ENCODE measurements at places on chromosomes 16 and 17. TPM values are rescaled to one million over a fixed set of nuclear protein-coding genes. Genes with fewer than 3 reads are reported as not detected.

DNA sequence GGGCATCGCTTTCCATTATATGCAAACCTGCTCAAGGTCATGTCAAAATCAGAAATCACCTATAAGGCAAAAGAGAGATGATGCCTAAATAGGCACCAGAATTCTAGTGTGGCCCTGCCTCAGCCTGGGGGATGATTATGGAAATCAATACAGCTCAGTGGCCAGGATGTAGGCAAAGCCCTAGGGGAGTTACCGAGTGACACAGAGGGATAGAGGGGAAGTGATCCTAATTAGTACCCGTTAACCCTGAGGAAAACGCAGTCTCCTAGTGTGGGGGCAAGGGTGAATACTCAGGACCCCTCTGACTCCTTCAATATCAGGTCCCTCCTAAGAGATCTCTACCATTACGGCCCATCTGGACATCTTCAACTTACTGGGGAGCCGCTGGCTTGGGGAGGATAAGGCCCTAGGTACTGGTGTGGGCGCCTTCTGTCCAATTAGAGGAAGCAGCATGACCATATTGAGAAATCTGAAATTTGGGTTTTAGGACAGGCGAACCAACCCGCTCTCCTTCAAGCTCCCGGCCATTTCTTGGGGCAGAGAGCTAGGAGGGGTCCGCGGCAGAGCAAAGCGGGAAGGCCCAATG is 725 bp downstream of the NT5C3B start:
- peaks cover 16% of the 10 kb centered on the region for H3K36me3 ChIP-seq
- peak overlapping the region; percentile 83 for H3K4me3 ChIP-seq
- H3K27me3 ChIP-seq, result no peaks in the 10 kb centered on the region
- H3K27ac ChIP-seq, result no peak overlapping the region
- DNase-seq, result no peak

- DNase-seq, result no peak
- peaks cover 17% of the 10 kb centered on the region for H3K4me1 ChIP-seq
- H3K27ac ChIP-seq, result peak overlapping the region; percentile 88
- H3K4me3 ChIP-seq, result no peak overlapping the region
- no peaks in the 10 kb centered on the region for H3K27me3 ChIP-seq
Observed at GRCh38 chr17:83110735-83111134, 31.3 kb downstream of the METRNL start.

DNA sequence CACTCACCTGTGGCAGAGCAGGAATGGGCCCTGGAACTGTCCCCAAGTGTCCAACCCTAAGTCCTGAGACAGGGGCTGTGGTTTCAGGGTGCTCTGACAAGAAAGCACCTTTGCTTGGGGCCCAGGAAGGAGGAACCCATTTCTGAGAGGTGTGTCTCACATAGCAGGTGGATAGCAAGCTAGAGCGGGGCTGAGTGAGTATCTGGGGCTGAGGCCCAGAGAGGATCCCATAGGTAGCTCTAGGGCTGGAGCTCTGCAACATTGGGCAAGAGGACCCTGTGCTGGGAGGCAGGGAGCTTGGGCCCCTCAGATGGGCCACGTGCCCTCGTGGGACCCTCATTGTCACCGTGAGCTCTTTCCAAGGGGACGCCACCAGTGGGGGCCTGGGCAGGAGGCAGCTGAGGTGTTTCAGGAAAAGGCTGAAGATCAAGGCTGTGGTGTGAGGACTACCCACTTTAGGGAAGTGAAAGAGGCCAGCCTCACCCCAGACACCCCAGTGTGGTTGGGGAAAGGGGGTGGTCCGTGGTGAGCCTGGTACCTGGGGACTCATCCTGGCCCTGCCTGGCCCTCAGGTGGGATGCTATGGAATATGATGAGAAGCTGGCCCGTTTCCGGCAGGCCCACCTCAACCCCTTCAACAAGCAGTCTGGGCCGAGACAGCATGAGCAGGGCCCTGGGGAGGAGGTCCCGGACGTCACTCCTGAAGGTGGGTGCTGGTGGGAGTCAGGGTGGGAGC is 5.3 kb downstream of the DEF8 start:
- no peaks in the 10 kb centered on the region for H3K27me3 ChIP-seq
- peaks cover 6% of the 10 kb centered on the region for H3K4me1 ChIP-seq
- no peak overlapping the region for H3K4me3 ChIP-seq
- H3K27ac ChIP-seq, result no peak overlapping the region

- H3K4me1 ChIP-seq, result peaks cover 35% of the 10 kb centered on the region
- H3K27ac ChIP-seq, result no peak overlapping the region
- H3K4me3 ChIP-seq, result no peak overlapping the region
- H3K36me3 ChIP-seq, result no peaks in the 10 kb centered on the region
Observed at GRCh38 chr17:29039764-29040598, 3.0 kb upstream of the PIPOX start.

- H3K27ac ChIP-seq, result no peak overlapping the region
- DNase-seq, result no peak
- no peaks in the 10 kb centered on the region for H3K36me3 ChIP-seq
- H3K4me3 ChIP-seq, result no peak overlapping the region
Observed at GRCh38 chr16:11429823-11430222, 84.6 kb downstream of the RMI2 start.

- no peaks in the 10 kb centered on the region for H3K36me3 ChIP-seq
- no peaks in the 10 kb centered on the region for H3K27me3 ChIP-seq
- DNase-seq, result no peak
Observed at GRCh38 chr16:47073223-47074155, 70.3 kb downstream of the NETO2 start.

GRCh38 chr17:83175119-83175821 is 95.9 kb downstream of the METRNL start:
- no peaks in the 10 kb centered on the region for H3K4me1 ChIP-seq
- no peak for DNase-seq
- no peaks in the 10 kb centered on the region for H3K27me3 ChIP-seq
- no peaks in the 10 kb centered on the region for H3K36me3 ChIP-seq
- no peak overlapping the region for H3K27ac ChIP-seq

- H3K36me3 ChIP-seq, result no peaks in the 10 kb centered on the region
- peaks cover 5% of the 10 kb centered on the region for H3K4me1 ChIP-seq
- no peak overlapping the region for H3K4me3 ChIP-seq
- H3K27ac ChIP-seq, result no peak overlapping the region
- no peaks in the 10 kb centered on the region for H3K27me3 ChIP-seq
Observed at GRCh38 chr16:18948372-18949020, 22.3 kb upstream of the SMG1 start.

DNA sequence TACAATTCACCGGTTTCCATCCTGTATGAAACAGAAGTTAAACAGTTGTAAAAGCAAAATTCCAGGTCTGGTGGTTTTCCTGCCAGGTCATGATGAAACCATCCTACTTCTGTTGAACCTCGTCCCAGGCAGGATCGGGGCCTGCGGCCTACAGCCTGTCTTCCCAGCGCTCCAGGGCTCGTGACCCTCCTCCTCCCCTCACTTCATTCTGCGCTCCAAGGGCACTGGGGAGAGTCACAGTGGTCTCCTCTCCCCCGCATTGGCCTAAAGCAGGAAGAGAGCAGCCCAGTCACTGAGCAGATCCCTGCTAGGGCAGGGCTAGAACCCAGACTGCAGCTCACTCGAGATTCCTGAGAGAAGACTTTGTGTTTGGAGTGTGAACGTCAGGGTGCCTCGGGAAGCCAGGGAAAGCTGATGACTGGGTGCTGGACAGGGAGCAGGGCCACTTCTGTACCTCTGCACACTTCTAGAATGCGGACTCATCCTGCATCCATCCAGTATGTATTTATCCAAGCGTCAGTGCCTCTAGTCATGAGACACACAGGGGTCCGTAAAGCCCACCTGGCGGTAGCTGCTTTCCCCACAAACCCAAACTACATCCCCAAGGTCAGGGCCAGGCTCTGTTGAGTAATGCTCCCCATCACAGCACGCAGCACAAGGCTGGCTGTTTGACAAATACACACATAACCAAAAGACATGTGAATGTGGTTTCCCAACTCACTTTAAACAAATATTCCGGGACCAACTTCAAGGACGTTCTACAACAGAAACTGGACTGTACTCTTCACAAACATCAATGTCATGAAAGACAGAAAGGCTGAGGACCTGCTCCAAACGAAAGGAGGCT is 1.7 kb upstream of the ITGAE start:
- no peak overlapping the region for H3K4me3 ChIP-seq
- peak; percentile 82 for DNase-seq
- peak overlapping the region; percentile 78 for H3K27ac ChIP-seq
- H3K4me1 ChIP-seq, result peaks cover 14% of the 10 kb centered on the region
- no peaks in the 10 kb centered on the region for H3K36me3 ChIP-seq
- H3K27me3 ChIP-seq, result no peaks in the 10 kb centered on the region

DNA sequence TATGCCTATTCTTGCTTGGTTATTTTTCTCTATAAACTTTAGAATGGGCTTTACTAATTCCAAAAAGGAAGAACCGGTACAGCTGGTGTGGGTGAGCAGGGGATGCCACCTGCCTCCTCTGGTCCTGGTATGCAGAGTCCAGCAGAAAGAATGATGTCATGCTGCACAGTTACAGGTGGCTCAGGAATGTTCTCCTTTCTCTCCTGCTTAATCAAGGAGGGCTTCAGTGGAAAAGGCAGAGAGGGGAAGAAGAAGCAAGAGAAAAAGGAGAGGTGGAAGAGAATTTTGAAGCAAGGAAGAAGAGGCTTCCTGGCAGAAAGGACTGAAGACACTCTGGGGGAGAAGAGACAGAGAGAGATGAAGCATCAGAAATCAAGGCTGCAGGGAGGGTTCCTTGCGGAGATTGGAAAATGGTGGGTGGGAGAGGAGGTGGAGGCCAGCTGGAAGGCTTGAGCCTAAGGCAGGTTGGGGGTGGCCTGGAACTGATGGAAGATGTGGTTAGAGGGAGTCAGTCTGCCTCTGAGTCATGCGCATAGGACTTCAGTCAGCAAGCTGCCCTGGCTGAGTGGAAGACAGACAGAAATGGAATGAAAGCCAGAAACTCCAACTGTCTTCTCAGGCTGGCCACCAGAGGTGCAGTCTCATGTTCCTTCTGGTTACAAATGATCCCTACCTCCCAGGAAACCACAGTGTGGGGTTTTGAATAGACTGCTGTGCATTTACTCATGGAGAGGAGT is 64.6 kb upstream of the CRHR1 start:
- no peaks in the 10 kb centered on the region for H3K4me1 ChIP-seq
- no peaks in the 10 kb centered on the region for H3K27me3 ChIP-seq
- H3K4me3 ChIP-seq, result no peak overlapping the region
- no peak for DNase-seq
- H3K36me3 ChIP-seq, result no peaks in the 10 kb centered on the region

GRCh38 chr16:24036614-24037013 is 200.8 kb downstream of the PRKCB start:
- no peak overlapping the region for H3K4me3 ChIP-seq
- no peaks in the 10 kb centered on the region for H3K36me3 ChIP-seq
- peak; percentile 28 for DNase-seq
- H3K27ac ChIP-seq, result no peak overlapping the region
- H3K27me3 ChIP-seq, result peaks cover 5% of the 10 kb centered on the region

- H3K27ac ChIP-seq, result no peak overlapping the region
- no peaks in the 10 kb centered on the region for H3K4me1 ChIP-seq
- no peak overlapping the region for H3K4me3 ChIP-seq
- H3K36me3 ChIP-seq, result peaks cover 5% of the 10 kb centered on the region
- H3K27me3 ChIP-seq, result no peaks in the 10 kb centered on the region
- DNase-seq, result no peak
Observed at GRCh38 chr17:18107971-18108370, 585 bp upstream of the MYO15A start.

DNA sequence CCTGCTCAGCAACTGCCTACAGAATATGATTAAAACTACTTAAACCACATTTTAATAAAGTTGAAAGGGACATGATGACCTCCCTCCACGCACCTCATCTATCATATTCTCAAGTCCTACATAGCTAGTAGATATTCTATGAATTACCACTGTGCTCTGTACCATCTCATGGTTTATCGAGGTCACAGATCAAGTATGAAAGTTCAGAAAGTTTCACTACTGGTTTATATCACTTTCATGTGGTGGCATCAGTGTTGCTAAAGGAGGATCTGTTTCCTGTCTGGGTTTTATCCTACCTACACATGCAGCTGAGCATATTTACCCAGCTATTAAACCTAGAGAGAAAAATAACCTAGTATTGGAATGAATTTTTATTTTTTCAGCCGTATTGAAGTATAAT is 214.9 kb upstream of the MON1B start:
- no peak for DNase-seq
- no peaks in the 10 kb centered on the region for H3K27me3 ChIP-seq
- H3K4me3 ChIP-seq, result no peak overlapping the region
- no peaks in the 10 kb centered on the region for H3K36me3 ChIP-seq
- H3K27ac ChIP-seq, result no peak overlapping the region
- no peaks in the 10 kb centered on the region for H3K4me1 ChIP-seq

DNA sequence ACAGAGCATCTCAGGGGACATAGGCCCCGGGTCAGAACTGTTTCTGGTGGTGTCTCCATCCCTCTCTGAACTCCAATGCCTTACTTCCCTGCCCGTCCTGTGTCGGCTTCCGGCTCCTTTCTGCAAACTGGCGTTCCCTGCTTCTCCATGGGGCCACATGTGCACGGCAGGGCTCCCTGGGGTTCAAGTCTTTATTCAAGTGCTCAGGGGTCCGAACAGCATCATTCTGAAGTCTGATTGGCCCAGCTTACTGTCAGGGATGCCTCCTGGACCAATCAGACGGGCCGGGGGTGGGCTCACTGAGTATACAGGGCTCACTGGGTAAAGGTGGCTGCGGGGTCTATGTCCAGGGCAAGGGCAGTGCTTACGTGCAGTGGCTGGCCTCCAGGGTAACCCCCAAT is 17.1 kb downstream of the C16orf82 start:
- no peak overlapping the region for H3K4me3 ChIP-seq
- no peaks in the 10 kb centered on the region for H3K4me1 ChIP-seq
- peaks cover 25% of the 10 kb centered on the region for H3K27me3 ChIP-seq
- H3K27ac ChIP-seq, result no peak overlapping the region

GRCh38 chr17:28703552-28704218 is 8.0 kb downstream of the PROCA1 start:
- no peaks in the 10 kb centered on the region for H3K4me1 ChIP-seq
- H3K4me3 ChIP-seq, result no peak overlapping the region
- H3K27ac ChIP-seq, result no peak overlapping the region
- no peaks in the 10 kb centered on the region for H3K27me3 ChIP-seq

GRCh38 chr16:27617665-27618064 is 67.7 kb downstream of the KATNIP start:
- no peaks in the 10 kb centered on the region for H3K4me1 ChIP-seq
- H3K27me3 ChIP-seq, result no peaks in the 10 kb centered on the region
- DNase-seq, result no peak
- H3K4me3 ChIP-seq, result no peak overlapping the region

CTRB2 gene
- total RNA-seq, result not detected

SYT17 gene
- total RNA-seq, result 6.5 TPM

CES4A gene
- 10.9 TPM for total RNA-seq

PTX4 gene
- total RNA-seq, result not detected

GGT6 gene
- 0.69 TPM for total RNA-seq

KCNG4 gene
- under 0.01 TPM for total RNA-seq

CACNG1 gene
- 1.4 TPM for total RNA-seq

HLF gene
- total RNA-seq, result 23.8 TPM

TRIM16 gene
- 46.1 TPM for total RNA-seq

RNPS1 gene
- total RNA-seq, result 110 TPM

MT1G gene
- total RNA-seq, result 14.1 TPM

SLC38A8 gene
- total RNA-seq, result 1.1 TPM

KCNH4 gene
- not detected for total RNA-seq

FLII gene
- 269 TPM for total RNA-seq

ST6GALNAC2 gene
- 5.6 TPM for total RNA-seq

ATP1B2 gene
- 32.6 TPM for total RNA-seq

OR3A3 gene
- total RNA-seq, result not detected

STX1B gene
- 2.5 TPM for total RNA-seq

CMTM1 gene
- 2.7 TPM for total RNA-seq

WSCD1 gene
- total RNA-seq, result 10.5 TPM

PRR11 gene
- 5.7 TPM for total RNA-seq

HNF1B gene
- total RNA-seq, result not detected

COX6A2 gene
- not detected for total RNA-seq

Data from adrenal gland (tissue), 19 donors.